LoVo (cell line): ENCODE measurements at places on chromosomes 5 and 9.
A peak's percentile ranks its signal among the peaks of the same experiment; 100 is the strongest.

DNA sequence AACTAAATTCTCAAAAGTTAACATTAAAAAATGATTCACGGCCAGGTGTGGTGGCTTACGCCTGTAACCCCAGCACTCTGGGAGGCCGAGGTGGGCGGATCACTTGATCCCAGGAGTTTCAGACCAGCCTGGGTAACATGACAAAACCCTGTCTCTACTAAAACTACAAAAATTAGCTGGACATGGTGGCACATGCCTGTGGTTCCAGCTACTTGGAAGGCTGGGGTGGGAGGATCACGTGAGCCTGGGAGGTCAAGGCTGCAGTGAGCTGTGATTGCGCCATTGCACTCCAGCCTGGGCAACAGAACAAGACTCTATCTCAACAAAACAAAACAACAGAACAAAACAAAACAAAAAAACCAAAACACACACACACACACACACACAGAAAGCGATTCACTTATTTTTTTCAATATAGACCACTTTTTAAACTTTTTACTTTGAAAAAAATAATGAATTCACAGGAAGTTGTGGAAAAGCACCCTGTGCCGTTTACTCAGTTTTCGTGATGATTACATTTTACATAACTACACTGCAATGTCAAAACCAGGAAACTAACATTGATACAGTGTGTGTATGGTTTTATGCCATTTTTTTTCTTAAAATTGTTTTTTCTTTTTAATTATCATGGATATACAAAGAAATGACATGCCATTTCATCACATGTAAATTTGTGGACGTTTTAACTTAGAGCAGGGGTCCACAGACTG lies 73.7 kb downstream of the TENT4A start:
- no peak for DNase-seq

- DNase-seq = no peak
Observed at GRCh38 chr5:147673266-147673665, 109.3 kb downstream of the JAKMIP2 start.

- DNase-seq = no peak
Observed at GRCh38 chr5:98464737-98465330, 308.6 kb upstream of the RGMB start.

- no peak for DNase-seq
Observed at GRCh38 chr5:13276156-13276555, 668.3 kb downstream of the DNAH5 start.

DNA sequence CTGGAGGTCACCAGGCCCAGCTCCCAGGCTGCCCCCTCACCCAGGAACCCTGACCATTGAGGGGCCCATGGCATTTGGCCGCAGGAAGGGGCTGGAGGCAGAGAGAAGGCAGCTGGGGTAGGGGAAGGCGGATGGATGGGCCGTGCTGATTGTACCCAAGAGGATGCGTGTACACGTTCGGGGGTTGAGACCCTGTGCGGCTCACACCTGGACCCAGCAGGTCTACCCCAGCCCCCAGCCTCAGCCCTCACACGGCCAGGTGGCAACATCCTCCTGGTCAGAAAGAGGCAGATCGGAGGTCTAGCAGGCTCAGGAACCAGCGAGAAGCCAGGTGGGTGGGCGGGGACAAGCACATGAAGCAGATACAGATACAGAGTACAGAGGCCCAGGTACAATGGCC lies 33.7 kb downstream of the NACC2 start:
- no peak for DNase-seq

DNA sequence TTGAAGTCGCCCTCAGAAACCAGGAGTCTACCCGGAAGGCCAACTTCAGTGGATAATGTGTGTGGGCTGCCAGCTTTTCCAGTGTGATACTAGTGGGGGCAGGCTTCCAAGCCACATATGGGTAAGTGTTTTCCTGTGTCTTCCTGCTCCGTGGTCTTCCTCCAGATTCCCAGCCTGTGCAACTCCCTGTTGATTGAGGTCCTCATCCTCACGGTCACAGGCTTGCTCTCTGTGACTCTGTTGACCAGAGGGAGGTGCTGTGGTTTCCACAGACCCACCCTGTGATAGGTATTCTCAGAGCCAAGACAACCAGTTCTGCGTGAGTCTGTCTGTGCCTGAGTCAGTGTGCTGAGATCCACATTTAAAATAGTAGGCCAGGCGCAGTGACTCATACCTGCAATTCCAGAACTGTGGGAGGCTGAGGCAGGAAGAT lies 388.0 kb upstream of the IRX2 start:
- no peak for DNase-seq

- no peak for DNase-seq
Observed at GRCh38 chr5:97559827-97560598, 377.0 kb upstream of the RIOK2 start.

GRCh38 chr9:69574057-69574456 lies 98.1 kb downstream of the APBA1 start:
- DNase-seq = no peak

GRCh38 chr5:43315263-43315662 lies 2.1 kb upstream of the HMGCS1 start:
- peak; percentile 78 for DNase-seq

DNA sequence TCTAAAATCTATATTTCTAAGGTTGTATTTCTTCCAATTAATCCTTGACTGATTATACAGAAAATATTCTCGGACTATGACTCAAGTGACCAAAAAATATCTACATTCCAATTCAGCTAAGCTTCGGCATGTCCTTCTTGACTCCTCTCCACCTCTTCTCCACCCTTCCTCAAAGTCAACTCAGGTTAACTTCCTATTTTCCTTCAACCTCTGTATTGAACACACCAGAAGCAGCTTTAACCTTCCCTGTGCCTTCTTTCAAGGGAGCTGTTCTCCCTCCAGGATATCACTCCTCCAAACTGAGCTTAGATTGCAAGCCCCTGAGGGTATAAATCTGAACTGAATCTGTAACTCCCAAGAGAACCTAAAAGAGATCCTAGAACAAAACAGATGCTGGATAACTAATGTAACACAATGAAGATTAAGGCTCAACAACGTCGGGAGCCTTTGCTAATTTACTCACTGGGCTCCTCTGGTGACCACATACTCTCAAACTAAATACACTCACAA lies 1.1 kb downstream of the SLCO4C1 start:
- no peak for DNase-seq

DNA sequence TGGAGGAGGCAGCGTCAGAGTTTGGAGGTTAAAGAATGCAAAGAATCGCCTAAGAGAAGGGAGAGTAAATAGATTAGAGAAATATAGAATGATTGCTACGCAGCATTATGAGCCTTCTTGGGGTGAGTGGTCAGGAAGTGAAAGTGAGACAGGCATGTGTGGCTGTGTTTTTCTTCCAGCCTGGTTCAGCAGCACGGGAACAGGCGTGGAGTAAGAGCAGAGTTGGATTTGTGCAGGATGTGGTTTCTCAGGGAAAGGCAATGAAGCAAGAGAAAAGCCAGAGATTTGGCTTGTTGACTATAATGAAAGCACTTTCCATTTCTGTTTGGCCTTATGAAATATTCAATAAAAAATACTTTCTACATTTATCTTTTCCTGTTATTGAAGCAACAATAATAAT lies 34.3 kb upstream of the FRMD3 start:
- DNase-seq = no peak

- DNase-seq = no peak
Observed at GRCh38 chr5:178125253-178125906, 5.4 kb upstream of the RMND5B start.

- no peak for DNase-seq
Observed at GRCh38 chr5:98121036-98121936, 652.2 kb upstream of the RGMB start.

GRCh38 chr5:20034717-20035116 lies 46.7 kb upstream of the CDH18 start:
- DNase-seq = no peak

DNA sequence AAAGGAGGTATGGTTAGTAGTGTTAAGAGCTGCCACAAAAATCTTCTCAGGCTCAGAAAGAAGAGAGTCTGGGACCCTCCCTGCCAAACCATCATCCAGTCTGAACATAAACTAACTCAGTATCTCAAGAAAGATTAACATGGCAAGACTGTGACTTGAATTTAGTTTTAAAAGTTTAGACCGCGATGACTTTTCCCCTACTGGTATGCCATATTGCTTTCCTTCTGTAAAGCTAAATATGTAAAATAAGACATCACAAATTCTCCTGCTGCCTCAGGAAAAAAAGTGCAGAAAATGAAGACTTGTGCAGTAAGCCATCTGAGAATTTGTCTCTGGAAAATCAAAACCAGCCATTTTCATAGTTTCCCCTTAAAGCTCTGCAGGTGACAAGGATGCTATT lies 85.2 kb upstream of the STARD4 start:
- DNase-seq = no peak

GRCh38 chr9:92931606-92932005 lies 15.7 kb upstream of the FGD3 start:
- no peak for DNase-seq

DNA sequence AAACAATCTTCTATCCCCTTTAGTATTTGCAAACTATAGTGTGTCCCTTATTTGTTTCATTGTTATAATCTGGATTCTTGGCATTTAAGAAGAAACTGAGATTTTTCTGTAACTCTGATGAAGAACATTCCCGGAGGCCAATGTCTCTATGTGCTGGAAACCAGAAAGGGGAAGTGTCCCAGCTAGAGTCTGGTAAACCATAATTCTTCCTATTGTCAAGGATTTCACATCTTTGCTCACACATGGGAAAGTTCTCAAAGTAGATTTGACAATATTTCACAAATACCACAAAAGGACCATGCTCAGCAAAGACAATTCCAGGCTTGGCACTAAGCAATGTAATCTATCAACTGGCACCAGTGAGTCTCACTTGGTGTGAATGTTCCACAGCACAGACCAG lies 146.8 kb downstream of the MUSK start:
- DNase-seq = no peak

DNA sequence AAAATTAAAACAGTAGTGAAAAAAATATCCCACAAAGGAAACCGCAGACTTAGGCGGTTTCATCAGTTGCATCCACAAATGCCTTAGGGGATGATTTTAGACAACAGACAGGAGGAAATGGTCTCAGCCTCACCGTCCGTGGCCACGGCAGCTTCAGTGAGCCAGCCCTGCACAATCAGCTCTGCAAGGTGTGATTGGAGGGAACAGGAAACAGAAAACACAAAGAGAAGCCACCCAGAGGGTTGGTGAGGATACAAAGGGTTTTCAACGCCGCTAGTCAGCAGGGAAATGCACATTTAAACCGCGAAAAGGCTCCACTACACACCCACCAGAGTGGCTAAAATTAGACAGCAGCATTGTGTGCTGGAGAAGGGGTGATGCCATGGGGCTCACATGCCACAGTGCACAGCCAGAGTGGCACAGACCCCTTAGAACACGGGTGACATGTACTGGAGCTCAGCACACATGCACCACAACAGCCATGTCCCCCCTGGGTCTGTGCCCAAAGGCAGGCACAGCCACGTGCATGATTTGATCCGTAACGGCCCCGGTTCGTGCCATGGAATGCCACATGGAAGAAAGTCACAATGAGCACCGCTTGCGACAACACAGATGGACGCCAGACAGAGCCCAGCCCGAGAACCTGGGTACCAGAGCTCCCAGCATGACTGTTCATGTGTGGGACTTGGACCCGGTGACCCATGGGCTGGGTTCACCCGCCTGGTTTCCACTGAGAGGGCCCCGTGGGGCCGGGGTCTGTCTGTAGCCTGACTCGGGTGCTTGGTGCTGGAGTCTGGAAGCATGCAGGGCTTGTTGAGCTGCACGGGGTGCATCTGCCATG lies 18.3 kb upstream of the TERT start:
- DNase-seq = no peak

DNA sequence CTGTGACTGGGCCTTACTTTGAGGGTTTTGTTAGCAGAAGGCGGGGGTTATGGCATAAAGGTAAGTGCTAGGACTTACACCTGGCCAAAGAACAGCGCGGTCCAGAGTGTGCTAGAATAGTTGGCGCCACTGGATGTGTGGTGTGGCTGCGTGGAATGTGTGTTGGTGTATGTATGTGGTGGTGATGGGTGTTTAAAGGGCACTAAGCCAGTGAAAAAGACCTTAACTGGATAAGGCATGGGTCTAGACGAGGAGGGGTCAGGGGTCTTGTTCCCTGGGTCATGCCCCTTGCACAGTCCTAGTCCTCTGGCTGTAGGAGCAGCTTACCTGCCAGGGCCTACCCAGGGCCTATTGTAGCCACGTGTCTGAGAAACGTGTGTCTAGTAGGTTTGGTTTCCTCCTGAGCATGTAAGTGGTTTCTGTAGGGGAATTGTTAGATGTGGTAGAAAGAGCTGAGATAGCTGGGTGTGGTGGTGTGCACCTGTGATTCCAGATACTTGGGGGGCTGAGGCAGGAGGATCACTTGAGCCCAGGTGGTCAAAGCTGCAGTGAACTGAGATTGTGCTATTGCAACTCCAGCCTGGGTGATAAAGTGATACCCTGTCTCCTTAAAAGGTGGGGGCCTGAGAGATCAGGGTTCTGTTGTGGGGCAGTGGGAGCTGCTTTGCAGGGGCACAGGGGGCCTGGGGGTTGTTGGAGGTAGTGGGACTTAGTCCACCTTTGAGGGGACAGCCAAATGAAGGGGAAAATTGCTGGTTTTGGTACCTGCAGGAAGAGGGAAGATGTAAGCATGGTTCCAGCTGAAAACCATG lies 55.2 kb downstream of the HSPA4 start:
- DNase-seq = no peak

DNA sequence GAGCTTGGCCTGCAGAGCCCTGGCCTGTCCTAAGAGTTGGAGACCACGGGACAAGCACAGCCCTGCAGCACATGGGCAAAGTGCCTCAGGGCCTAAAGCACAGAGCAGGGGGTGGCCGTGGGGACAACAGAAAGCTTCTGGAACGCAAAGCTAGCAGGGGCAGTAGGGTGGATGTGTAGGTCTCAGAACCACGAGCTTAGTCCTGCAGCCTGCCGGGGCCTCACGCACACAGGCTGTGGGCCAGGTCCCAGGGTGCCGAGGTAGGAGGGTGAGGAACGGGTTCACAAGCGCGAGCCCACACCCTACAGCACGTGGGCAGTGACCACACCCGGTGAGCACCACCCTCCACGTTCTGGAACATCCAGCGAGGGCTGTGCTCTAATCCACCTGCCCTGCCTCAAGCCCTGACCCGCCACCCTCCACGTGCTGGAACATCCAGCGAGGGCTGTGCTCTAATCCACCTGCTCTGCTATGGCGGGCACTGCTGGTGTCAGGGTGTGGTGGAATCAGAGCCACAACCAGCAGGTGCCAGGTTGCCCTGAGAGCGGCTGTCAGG lies 9.3 kb downstream of the CLPTM1L start:
- no peak for DNase-seq

DNA sequence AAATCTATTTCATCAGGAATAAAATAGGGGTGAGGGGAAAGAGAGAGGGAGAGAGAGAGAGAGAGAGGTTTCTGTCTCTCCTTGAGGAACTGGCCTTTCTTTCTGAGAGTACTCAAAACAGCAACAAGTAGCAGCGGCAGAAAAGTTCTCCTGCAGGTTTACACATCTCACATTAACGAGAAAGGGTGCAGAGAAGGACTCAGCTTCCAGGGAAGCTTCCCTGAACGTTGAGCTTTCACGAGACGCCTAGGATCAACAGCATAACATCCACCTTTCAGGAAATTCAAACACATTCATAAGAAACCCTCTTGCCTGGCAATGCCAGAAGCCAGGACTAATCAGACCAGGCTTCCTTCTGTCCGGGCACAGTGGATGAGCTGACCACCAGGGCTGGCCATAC lies 162.9 kb downstream of the ZDHHC21 start:
- DNase-seq = no peak

GRCh38 chr9:36903541-36904435 lies 130.3 kb downstream of the PAX5 start:
- DNase-seq = peak; percentile 58
